ENCODE measurements at places on chromosomes 2 and 18. TPM values are rescaled to one million over a fixed set of nuclear protein-coding genes. Genes with fewer than 3 reads are reported as not detected.

FAHD2B gene
- 22.9 TPM for total RNA-seq

ANAPC1 gene
- total RNA-seq, result 49.9 TPM

CPLX4 gene
- total RNA-seq, result not detected

SAG gene
- 1.7 TPM for total RNA-seq

MPP4 gene
- not detected for total RNA-seq

PAX3 gene
- not detected for total RNA-seq

OSBPL6 gene
- not detected for total RNA-seq

PLGLB2 gene
- total RNA-seq, result not detected

STON1 gene
- total RNA-seq, result 3.4 TPM

ZSWIM2 gene
- not detected for total RNA-seq

NEU4 gene
- 3.8 TPM for total RNA-seq

TMEM185B gene
- total RNA-seq, result 23.3 TPM

CRYBA2 gene
- total RNA-seq, result not detected

VIL1 gene
- total RNA-seq, result 2.1 TPM

OTOS gene
- not detected for total RNA-seq

SP140 gene
- total RNA-seq, result 100 TPM

NEU2 gene
- not detected for total RNA-seq

MMADHC gene
- total RNA-seq, result 72.5 TPM

REG3G gene
- total RNA-seq, result not detected

CCDC102B gene
- 1.8 TPM for total RNA-seq

ZBTB7C gene
- total RNA-seq, result not detected

ANTXR1 gene
- not detected for total RNA-seq

ALPI gene
- total RNA-seq, result not detected

HOXD11 gene
- total RNA-seq, result not detected

COLEC11 gene
- total RNA-seq, result not detected

TEKT4 gene
- not detected for total RNA-seq

BCL2 gene
- total RNA-seq, result 125 TPM

M1AP gene
- not detected for total RNA-seq

LIMS4 gene
- not detected for total RNA-seq

ABCG5 gene
- total RNA-seq, result not detected

B3GNT7 gene
- not detected for total RNA-seq

CFC1 gene
- not detected for total RNA-seq

HOXD13 gene
- not detected for total RNA-seq

RGPD6 gene
- 110 TPM for total RNA-seq

SP9 gene
- not detected for total RNA-seq

CAD gene
- 27.4 TPM for total RNA-seq

DGKD gene
- total RNA-seq, result 161 TPM
